ENCODE measurements at places on chromosomes 6 and 20.

GRCh38 chr6:65110031-65110430 is 597.0 kb downstream of the EYS start:
- no peak for DNase-seq

- DNase-seq: no peak
These were observed 299.1 kb upstream of the PRDM1 start for GRCh38 chr6:105786890-105787655.

DNA sequence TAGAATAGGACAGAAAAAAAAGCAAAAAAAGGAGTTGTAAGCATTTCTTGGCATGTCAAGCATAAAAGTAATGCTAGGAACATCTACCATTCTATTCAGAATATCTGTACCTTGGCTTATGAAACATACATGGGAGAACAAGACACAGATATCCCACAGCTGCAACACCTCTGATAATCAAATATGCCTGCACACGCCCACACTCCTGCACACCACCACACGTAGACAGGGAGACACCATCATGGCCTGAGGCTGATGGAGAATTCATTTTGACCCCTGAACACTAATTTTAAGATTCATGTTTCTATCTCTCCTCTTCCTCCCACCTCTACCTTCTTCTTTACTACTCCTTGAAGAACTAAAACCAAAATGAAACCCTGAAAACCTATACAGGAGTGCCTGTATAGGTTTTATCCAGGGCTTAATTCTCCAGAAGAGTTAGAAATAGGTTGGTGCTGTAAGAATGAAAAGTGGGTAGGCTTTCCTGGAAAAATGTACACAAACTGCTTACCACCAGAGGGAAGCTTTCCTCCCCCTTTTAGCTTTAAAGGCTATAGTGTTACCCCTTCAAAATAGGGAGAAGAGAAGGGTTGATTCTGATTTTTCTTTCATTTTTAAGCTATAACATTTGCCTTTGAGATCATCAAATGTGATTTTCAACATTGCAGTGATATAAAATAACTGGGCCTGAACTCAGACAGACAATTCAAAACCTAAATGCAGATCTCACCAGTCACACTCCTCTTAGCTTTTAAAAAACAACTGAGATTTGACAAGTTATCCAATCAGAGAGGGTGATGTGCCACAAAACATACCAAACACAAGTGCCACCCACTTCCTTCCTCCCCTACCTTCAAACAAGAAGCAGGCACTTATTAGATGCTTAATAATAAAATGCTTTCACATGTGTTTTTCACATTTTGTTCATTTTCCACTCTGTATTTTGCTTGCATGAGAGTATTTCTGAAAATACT is 57.9 kb downstream of the ELOVL5 start:
- DNase-seq: no peak

- no peak for DNase-seq
These were observed 214.5 kb downstream of the SOX4 start for GRCh38 chr6:21808045-21808470.

- DNase-seq: no peak
These were observed 201.4 kb downstream of the IBTK start for GRCh38 chr6:82045965-82046756.

DNA sequence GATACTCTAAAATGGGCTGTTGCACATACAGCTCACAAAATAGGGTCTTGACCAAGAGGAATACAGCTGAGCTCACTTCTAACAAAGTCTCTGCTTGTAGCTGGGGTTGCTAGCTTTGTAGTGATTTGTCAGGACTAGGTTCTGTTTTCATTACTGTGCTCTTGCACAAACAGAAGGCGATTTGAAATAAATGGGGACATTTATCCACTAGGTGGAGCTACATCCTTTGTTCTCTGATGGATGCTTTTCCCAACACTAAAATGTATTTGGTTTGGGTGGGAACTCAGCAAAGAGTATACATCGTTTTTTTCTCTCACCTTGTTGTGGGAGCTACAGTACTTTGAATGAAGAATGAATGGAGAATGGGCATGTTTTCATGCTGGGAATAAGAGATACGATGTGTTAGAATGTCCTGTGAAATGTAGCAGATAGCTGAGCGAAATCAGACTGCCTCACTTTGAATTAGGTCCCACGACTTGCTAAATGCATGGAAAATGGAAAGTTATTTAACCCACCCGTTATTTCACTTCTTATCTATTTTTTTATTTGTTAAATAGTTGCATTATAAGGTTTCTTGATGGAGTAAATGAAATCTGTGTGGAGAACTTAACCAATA is 494.7 kb upstream of the MAP3K7 start:
- DNase-seq: no peak

GRCh38 chr20:9031991-9032390 is 36.9 kb upstream of the PLCB4 start:
- DNase-seq: no peak

DNA sequence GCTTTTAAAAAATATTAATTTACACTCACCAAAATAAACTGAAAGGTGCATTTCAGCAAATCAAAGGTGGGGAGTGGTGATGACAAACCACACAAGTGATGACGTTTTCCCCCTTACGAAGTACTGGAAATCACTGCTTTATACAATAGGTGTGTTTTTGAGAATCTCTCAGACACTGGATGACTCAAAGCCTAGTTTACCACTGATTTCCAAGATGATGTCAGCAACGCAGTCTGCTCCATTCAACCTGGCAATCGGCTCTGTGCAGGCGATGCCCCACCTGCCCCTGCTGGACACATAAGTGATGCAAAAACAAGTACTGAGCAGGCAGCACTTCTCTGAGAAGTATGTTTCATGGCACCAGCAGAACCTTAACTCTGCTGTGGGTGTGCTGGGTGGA is 114.4 kb downstream of the SOD2 start:
- DNase-seq: no peak

DNA sequence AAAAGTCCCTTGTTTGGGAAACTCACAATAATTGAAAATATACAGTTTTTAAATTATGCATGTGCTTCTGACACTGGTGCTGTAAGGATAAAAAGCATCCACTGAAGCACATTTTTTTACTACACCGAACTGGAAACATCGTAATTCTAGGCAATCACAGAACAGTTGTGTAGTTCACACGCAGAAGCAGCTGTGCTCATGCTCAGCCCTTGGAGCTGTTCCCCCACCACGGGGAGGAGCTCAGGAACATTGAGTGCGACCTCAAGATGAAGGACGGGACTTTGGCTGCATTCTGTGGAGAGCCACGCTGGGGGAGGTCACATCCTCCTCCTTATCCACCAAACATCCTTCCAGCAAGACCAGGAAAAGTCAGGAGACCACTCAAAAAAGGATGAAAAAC is 466.3 kb upstream of the CDH4 start:
- no peak for DNase-seq

DNA sequence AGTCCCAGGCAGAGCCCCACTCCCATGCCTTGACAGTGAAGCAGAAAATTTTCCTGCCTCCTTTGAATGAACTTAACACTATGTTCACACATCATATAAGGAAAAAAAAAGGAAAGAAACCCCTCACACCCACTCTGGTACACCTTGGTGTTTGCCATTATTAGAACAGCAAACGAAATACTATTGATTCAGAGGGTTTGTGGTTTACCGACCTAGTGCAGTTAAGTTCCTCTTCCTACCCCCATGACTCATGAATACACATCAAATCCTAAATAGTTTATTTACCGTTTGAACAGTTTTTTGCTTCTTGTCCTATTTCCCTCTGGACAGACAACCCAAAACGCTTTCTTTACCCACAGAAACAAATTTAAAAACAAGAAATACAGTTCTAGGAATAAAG is 237.7 kb downstream of the FOXA2 start:
- DNase-seq: no peak

DNA sequence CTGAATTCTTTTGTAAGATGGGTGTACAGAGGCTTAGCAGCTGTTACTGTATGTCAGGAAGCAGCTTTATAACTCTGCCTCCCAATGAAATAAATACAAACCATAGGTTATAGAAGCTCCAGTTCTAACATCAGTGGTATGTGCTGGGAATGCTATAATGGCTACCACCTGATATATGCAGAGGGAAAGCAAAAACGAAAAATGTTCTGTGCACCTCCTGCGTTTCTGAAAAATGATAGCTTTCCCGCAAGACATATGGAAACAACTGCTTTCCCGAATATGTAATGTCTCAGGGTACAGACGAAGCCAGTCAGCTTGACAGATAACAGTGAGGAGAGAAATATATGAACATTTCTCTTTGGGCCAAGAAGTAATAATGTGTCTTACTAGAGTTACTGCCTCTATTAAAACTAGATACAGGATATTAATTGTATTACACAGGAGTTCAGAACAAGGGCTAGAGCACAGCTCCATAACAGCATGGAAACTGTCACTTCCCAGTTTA is 517.0 kb upstream of the NRSN1 start:
- no peak for DNase-seq

- no peak for DNase-seq
These were observed 11.7 kb upstream of the GOPC start for GRCh38 chr6:117613920-117614560.

DNA sequence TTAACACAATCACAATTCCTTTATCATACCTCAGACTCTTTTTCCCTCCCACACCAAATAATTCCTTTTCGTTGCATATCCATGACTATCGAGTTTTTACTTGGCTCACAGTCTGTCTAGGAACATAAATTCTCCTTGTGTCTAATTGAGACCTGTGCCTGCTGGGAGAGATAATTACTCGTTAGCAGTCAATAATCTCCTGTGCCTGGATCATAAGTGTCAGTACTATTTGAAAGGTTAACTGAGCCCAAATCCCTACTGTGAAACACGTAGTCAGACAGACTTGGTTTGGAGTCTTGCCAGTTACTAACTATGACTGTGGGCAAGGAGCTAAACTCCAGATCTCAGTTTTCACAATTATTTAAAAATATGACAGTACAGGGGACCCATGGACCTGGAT is 5.7 kb upstream of the CTNNBL1 start:
- DNase-seq: no peak

DNA sequence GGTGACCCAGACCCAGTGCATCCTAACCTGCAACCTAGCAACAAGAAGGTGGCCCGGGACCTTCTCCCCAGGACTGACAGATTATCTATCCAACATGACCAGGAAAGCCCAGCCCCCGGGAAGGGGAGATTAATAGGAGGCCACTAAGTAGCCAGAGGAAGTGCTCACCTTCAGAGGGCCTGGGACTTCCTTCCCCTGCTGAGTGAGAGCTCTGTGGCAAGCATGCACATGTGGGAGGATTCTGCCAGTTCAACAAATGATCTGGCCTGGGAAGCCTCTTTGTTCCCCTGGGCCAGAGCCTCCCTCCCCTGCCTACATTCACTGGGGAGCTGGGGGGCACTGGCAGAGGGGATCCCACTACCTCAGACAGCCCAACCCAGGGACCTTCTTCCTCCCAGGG is 39.6 kb downstream of the SHLD1 start:
- no peak for DNase-seq

Data from stimulated activated CD4-positive, alpha-beta T cell treated with anti-CD3 and anti-CD28 coated beads, Interleukin-12 subunit alpha, Interleukin-12 subunit beta, amount 100 ng/mL, for 24 hours (primary cell).